Naive thymus-derived CD8-positive, alpha-beta T cell (primary cell): ENCODE measurements at places on chromosomes 11 and 22. TPM values are rescaled to one million over a fixed set of nuclear protein-coding genes. Genes with fewer than 3 reads are reported as not detected.

TSPAN18 gene
- 1.5 TPM for total RNA-seq

TSGA10IP gene
- total RNA-seq, result not detected

TRPM5 gene
- total RNA-seq, result 0.69 TPM

BRSK2 gene
- 1.3 TPM for total RNA-seq

IRAG1 gene
- not detected for total RNA-seq

OSM gene
- 0.81 TPM for total RNA-seq

DGAT2 gene
- 0.57 TPM for total RNA-seq

ANO5 gene
- 0.05 TPM for total RNA-seq
